Stimulated activated CD4-positive, alpha-beta T cell treated with anti-CD3 and anti-CD28 coated beads, Interleukin-1b, Interleukin-23, amount 100 ng/mL, for 1 hour (primary cell): ENCODE measurements at places on chromosomes 1 and 21.
A peak's percentile ranks its signal among the peaks of the same experiment; 100 is the strongest.

GRCh38 chr1:19342894-19343616 lies 30.9 kb downstream of the SLC66A1 start:
- no peak for DNase-seq

- no peak for DNase-seq
Measured at GRCh38 chr1:30822966-30823581, 65.5 kb upstream of the LAPTM5 start.

DNA sequence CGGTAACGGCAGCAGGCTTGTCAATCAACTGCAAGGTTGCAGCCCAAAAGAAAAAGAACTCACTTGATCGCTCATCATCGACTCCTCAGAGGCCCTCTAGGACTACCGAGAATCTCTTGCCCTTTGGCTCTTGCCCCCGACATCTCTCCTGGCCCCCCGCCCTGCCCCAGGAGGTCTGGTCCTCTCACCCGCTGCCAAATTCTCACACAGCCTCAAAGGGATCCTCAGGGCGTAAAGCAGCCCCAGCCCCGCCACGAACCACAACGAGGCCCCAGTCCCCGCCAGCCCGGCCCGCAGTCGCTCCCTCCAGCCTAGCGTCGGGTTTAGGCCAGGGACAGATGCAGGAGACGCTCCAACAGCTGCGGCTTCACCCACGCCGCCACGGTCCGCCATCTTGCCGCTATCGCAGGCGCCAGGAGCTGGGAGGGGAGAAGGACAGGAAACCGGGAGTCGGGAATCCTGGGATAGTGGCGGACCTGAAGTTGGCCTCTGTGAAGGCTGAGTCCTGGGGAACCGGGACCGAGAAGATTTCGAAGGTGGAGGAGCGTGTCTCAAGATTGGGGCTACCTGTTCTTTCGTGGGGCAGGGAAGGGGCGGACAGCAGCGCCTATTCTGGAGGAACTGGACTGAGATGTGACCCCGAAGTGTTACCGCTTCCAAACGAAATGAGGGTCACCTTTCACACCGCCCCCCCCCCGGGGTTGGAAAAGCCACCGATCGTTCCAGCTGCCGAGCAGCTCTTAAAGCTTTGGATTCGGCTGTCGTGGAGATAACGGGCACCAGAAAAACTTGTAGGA lies at the start of gene ST7L:
ST7L (minus strand) TSS at position 421 of the 797 bp plus-strand sequence; CDS start at position 393, 28 bp downstream.
- DNase-seq: peak; percentile 17

- no peak for DNase-seq
Measured at GRCh38 chr1:79004916-79005315, 1.6 kb downstream of the ADGRL4 start.

- DNase-seq: no peak
Measured at GRCh38 chr1:2503554-2504224, 22.7 kb downstream of the PANK4 start.

DNA sequence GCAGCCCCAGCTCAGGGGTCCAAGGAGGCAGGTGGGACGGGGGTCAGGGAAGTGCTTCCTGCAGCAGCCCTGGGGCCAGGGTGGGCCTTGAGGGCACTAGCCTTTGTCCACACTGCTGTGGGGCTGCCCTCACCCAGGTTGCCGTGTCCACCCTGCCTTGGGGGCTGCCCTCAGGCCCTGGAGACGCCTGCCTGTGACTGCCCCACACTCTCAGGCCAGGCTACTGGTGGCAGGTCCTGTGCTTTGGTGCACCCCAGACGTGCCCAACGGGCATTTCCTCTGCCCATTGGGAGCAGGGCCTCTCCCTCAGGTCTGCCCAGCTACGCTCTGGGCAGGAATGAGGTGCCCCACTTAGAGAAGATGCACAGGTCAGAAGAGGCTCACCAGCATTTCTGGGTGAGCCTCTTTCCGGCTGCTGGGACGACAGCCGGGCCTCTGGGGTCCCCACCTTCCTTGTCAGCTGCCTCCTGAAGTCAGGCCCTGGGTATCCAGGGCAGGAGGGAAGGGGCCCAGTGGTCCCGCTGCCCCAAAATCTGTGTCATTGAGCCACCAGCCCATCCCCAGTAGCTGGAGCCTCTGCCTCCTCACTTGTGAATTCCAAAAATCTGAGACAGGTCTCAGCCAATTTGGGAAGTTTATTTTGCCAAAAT lies 2.7 kb upstream of the MMEL1 start:
- DNase-seq: no peak

- DNase-seq: no peak
Measured at GRCh38 chr21:25313829-25314228, 293.5 kb downstream of the MRPL39 start.

DNA sequence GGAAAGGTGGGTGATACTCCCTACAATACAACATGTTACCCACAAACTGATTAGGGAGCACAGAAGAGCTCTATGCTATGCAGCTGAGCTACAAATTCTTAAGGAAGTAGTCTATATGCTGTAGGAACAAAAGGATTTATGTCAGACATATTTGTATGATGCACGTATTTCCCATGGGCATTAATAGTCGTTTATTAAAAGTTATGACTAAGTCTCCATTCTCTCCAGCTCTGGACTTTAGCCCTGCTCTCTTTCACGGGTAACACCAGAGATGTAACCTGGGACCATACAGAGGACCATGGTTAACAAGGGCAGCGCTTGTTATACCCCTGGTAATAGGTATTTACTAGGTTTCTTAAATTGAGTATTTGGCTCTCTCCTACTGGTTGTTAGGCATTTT lies 168.2 kb upstream of the C1orf105 start:
- DNase-seq: no peak

- no peak for DNase-seq
Measured at GRCh38 chr1:65539266-65540131, 119.0 kb downstream of the LEPR start.

DNA sequence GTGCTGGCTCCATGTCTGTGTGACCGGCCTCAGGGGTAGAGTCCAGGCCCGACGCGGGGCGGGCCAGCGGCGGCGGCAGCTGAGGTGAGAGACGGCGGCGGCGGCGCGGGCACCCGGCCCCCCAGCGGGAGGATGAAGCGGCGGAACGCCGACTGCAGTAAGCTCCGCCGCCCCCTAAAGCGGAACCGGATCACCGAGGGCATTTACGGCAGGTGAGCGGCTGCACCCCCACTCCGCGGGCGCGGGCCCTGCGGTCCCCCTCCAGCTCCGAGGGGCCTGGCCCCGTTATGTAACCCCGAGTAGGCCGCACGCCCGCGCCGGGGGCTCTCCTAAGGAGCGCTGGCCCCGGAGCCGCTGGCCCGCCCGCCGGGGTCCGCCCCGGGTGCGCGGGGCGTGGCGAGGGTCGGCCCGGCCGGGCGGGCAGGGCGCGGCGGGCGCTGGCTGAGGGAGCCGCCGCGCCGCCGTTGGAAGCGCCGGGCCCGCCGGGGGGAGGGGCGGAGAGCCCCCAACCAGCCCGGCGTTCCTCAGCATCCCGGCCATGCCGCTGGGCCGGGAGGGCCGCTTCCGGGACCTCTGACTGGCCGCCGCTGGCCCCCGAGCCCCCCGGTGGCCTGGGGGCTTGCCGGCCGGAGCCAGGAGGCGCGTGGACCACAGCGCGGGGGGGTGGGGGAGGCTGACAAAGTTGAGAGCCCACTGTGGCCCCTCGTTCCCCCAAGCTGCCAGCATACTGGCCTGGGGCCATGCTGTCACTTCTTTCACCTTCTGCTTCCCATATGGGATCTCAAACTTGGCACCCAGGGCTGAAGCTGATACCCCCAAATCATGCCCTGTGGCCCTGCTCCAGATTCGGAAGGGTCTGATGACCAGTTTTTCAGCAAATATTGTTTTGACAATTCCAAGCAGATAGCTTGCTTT lies 527 bp downstream of the MACO1 start:
- no peak for DNase-seq

DNA sequence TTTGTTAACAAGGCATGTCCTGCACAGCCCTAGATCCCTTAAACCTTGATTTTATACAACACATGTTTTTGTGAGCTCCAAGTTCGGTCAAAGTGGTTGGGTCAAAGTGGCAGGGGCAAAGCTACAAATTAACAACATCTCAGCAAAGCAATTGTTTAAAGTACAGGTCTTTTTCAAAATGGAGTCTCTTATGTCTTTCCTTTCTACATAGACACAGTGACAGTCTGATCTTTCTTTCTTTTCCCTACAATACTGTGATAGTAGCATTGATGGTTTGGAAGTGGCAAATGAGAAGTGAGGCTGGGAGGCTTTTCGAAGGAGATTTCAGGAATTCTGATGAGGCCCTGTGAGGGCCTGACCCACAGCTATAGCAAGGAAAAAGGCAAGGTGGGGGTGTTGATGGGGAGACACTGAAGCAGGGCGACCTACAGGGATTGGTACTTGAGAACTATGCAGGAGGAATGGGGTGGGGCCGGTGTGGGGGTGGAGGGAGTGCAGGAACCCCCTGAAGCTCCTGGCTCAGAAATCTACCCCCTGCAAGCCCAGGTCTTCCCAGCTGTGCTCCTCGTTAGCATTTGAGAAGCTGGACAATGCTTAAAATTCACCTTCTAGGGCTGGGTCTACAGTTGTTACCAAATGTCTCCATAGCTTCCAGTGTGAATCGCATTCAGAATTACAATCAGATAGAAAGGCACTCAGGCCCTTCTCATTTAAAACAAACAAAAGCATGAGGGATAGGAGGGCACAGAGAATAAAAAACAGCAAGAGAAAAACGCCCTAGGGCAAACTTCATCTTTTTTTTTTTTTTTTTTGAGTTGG lies 102.6 kb upstream of the PPM1J start:
- DNase-seq: no peak

GRCh38 chr1:162236618-162237017 lies 140.0 kb downstream of the SPATA46 start:
- no peak for DNase-seq

DNA sequence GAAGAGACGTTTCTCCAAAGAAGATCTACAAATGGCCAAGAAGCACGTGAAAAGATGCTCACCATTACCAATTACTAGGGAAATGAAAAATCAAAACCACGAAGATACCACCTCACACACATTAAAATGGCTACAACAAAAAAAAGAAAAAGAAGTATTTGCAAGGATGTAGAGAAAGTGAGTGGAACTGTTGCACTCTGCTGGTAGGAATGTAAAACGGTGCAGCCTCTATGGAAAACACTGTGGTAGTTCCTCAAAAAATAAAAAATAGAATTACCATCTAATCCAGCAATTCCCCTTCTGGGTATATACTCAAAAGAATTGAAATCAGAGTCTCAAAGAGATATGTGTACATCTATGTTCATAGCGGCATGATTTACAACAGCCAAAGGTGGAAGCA lies 115.4 kb upstream of the EDN2 start:
- DNase-seq: no peak

- no peak for DNase-seq
Measured at GRCh38 chr1:159443066-159443750, 3.7 kb downstream of the OR10J1 start.

DNA sequence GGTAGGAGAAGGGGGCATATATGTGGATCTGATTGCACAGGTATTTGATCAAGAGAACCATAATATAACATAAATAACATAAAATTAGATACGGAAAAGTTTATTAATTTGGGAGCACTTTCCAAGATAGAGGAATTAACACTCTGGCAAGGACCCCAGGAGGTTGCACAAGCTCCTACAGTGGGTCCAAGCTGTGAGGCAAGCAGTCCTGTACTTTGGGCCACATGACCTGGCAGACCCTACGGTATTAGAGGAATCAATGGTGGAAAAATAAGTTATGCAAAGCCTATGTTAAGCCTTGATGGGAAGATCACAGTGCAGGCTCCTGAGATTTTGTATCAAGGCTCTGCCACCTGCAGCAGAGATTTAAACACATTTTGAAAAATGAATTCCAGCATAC lies 220.1 kb downstream of the COL24A1 start:
- no peak for DNase-seq

- no peak for DNase-seq
Measured at GRCh38 chr1:183571678-183572268, 18.5 kb downstream of the NCF2 start.

- no peak for DNase-seq
Measured at GRCh38 chr1:192272732-192273131, 44.1 kb upstream of the RGS21 start.

GRCh38 chr1:932776-933602 lies 9.3 kb downstream of the SAMD11 start:
- DNase-seq: no peak

DNA sequence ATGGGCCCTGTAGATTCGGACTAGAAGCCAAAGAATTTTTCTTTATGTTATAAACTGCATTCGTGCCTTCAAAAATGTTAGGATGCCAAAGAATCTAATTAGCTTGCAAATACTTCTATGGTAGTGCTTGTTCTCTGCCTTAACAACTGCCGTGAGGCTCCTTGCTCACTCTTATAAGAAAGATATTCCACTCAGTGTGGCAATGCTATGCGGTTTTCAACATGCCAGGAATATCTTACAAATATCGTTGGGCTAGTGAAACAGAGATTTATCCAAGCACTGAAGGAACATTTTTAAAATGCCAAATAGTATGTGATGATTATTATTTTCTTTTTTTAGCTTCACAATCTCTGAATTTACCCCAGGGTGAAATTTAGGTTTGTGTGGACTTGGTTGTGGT lies 198.2 kb downstream of the GREM2 start:
- no peak for DNase-seq

DNA sequence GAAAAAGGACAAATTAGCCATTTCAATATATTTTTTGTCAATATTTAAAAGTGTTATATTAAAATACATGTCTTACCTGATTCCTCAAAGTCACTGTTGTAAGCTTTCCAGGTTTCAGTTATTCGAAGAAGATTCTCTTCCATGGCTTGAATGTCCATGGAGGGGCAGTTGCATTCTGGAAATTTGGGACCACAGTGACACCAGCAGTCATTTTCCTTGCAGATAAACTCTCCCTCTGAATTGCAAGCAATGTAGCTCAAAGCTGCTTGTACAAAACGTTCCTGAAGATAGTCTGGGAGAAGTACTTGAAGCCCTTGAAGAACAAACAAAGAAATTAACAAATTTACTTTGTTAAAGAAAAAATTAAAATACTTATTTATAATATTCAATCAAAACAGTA lies 251.7 kb downstream of the BRINP3 start:
- no peak for DNase-seq

DNA sequence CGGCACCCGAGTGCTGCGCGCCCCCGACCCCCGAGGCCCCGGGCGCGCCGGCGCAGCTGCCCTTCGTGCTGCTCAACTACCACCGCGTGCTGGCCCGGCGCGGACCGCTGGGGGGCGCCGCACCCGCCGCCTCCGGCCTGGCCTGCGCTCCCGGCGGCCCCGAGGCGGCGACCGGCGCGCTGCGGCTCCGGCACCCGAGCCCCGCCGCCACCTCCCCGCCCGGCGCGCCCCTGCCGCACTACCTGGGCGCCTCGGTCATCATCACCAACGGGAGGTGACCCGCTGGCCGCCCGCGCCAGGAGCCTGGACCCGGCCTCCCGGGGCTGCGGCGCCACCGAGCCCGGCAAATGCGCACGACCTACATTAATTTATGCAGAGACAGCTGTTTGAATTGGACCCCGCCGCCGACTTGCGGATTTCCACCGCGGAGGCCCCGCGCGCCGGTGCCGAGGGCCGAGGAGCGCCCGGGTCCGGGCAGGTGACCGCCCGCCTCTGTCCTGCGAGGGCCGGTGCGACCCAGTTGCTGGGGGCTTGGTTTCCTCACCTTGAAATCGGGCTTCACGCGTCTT lies 49.0 kb downstream of the SIM2 start:
- no peak for DNase-seq

- no peak for DNase-seq
Measured at GRCh38 chr1:213070406-213070805, 19.4 kb downstream of the RPS6KC1 start.
